ENCODE measurements at places on chromosomes 3 and 15. TPM values are rescaled to one million over a fixed set of nuclear protein-coding genes. Genes with fewer than 3 reads are reported as not detected.

KCNMB3 gene
- total RNA-seq: 9.7 TPM

LINGO1 gene
- 67.9 TPM for total RNA-seq

PYGO1 gene
- 57.0 TPM for total RNA-seq

RBP2 gene
- not detected for total RNA-seq

RTP1 gene
- 0.31 TPM for total RNA-seq

MEGF11 gene
- 3.8 TPM for total RNA-seq

CPEB1 gene
- total RNA-seq: 4.7 TPM

BTLA gene
- 0.31 TPM for total RNA-seq

All from parietal lobe (tissue), 2 donors.